ENCODE measurements at places on chromosomes 16 and 17. TPM values are rescaled to one million over a fixed set of nuclear protein-coding genes. Genes with fewer than 3 reads are reported as not detected.

DNA sequence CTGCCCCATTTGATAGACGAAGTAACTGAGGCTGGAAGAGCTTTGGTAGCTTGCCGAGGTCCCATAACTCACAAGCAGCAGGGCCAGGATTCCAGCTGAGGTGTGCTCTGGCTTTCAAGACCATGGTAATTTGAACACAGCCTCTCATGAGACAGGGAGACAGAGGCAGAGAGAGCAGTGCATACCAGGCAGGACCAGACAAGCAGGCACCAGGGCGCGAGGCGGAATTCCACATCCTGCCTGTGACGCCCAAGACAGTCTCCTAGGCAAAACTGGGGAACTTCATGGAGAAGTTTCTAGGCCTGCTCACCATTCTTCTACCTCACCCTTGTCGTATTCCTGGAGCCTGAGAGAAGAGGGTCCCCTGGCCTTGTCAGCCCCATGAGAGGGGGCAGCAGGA lies 19.2 kb downstream of the SDK2 start:
- no peak overlapping the region for H3K27ac ChIP-seq
- no peak for DNase-seq
- no peak overlapping the region for H3K4me3 ChIP-seq
- peaks cover 10% of the 10 kb centered on the region for H3K4me1 ChIP-seq
- H3K27me3 ChIP-seq, result peaks cover 9% of the 10 kb centered on the region
- H3K36me3 ChIP-seq, result no peaks in the 10 kb centered on the region

GRCh38 chr17:2202302-2202995 lies 101.1 kb downstream of the SMG6 start:
- no peaks in the 10 kb centered on the region for H3K27me3 ChIP-seq
- peak overlapping the region; percentile 81 for H3K27ac ChIP-seq
- peaks cover 34% of the 10 kb centered on the region for H3K4me1 ChIP-seq
- peaks cover 24% of the 10 kb centered on the region for H3K36me3 ChIP-seq

Gene AARS1
- total RNA-seq, result 117 TPM

Gene KIF19
- 0.42 TPM for total RNA-seq
